ENCODE measurements at places on chromosomes 5 and 9.

- DNase-seq, result no peak
These were observed 55.4 kb upstream of the MIER3 start for GRCh38 chr5:57007344-57007743.

DNA sequence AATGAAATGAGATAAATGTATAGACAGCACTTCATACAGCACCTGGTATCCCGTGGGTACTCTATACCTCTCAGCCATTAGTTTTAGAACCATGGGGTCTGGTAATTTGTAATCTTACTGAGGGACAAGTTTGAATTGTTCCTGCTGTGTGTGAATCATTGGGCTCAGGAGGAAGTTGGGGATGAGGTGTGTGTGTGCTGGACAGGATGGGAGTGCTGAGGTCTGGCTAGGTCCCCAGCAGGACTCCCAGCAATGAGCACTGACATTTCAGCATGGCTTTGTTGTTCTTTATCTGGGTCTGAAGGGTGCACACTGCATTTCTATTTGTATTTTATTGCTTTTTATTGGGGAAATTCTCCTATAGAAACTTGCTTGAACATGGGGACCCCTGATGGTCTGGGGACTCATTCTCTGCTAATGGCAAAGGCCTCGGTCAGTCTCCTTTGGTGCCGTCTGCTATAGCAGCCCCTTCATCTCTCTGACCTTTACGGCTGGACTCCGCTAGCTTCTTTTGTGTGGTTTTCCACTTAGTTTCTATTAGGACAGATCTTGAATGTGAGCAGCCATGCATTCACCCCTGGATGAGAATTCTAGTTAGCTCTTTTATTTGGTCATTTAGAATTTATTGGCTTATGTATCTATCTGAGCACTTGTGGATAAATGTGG is 98.1 kb downstream of the SREK1 start:
- DNase-seq, result no peak

GRCh38 chr5:103037673-103038455 is 82.1 kb downstream of the GIN1 start:
- no peak for DNase-seq

DNA sequence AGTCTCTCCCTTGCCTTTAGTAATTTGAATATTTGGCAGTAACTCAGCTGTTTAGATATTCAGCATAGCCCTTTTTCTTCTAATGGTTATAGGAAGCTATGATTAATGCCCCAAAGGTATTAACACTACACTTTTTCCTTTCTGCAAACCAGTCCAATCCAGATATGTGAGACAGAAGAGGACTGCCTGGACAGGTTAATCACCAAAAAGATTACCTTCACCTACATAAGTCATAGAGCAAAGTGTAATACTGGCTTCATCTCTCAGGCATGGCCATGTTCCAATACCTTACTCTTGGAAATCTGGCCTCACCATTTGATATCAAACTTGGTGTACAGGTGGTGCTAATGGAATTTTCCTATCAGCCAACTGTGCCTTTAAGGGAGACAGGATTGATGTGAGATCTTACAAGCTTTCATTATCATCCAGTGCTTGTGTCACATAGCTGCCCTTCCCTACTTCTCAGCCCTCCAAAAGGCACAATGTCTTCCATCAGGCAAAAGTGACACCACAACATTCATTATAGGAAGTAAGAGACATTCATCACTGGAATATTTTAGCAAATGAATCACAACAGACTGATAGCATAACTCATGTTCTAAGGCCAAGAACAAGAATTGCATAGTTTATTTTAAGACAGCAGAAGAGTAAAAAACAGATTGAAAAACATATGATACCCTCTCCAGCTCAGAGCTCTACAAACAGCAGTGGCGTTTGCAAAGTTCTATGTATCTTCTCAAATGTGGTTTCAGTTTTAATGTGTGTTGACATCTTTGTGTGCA is 91.2 kb upstream of the PAM start:
- DNase-seq, result no peak

DNA sequence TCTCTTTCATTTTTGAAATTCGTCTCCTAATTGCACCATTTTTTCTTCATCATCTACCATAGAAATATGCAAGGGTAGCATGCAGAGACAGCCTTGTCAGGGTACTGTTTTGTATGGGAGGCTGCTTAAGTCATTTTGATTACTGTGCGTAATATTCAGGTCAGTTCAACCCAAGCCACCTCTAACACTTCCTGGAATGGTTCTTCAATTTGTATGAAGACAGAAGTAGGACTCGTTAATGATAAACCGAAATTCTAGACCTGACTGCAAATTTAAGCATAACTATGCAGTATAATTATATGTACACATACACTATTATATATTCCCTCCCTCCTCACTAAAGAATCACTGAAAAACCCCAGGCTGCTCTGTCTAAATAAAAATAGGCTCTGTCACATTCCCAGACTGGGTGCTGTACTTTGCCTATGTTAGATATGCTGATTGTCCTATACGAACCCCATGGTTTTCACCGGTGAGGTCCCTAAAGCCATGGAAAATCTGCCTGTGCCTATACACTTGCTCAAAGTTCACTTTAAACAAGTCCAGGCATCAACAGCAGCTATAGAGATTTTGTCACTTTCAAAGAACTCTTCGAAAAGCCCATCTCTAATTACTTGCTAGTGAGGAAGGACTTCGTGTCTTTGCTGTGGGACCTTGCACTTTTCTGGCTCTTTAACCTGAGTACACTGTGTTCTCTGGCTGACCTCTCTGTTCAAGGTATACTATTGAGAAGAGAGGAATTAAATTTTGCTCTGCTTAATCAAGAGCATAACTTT is 352.1 kb upstream of the CD180 start:
- DNase-seq, result no peak

GRCh38 chr5:43227655-43228054 is 35.6 kb downstream of the NIM1K start:
- no peak for DNase-seq

DNA sequence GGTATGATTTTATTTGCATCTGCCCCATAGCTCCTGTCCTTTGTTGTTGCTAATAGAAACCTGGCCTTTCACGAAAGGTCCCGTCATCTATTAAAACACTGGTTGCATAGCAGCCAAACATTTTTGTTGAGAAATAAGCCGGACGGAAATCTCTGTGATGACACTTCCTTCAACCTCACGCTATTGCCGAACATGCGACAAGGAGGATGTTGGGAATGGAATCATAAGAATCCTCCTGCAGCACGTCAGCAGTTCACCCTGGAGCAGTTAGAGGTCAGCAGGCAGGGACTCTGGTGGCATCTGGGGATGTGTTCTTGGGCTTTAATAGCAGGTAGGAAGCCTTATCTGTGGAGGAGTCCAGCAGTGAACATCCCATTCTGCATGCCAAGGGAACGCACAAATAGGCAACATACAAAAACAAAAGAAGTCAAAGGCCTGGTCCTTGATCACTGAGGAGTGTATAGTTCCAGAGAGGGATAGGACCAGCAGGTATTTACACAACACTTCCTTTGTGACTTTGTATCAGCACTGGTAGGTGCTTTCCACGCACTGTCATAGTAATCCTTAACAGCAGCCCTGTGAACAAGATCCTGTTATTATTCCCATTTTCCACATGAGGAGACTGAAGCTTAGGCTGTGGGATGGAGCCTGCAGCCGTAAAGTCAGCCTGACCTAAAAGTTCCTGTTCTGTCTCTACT is 33.4 kb downstream of the ARHGAP26 start:
- DNase-seq, result no peak

GRCh38 chr5:14355391-14355790 is 212.2 kb downstream of the TRIO start:
- no peak for DNase-seq

GRCh38 chr9:126375386-126375785 is 48.8 kb downstream of the MVB12B start:
- DNase-seq, result no peak

DNA sequence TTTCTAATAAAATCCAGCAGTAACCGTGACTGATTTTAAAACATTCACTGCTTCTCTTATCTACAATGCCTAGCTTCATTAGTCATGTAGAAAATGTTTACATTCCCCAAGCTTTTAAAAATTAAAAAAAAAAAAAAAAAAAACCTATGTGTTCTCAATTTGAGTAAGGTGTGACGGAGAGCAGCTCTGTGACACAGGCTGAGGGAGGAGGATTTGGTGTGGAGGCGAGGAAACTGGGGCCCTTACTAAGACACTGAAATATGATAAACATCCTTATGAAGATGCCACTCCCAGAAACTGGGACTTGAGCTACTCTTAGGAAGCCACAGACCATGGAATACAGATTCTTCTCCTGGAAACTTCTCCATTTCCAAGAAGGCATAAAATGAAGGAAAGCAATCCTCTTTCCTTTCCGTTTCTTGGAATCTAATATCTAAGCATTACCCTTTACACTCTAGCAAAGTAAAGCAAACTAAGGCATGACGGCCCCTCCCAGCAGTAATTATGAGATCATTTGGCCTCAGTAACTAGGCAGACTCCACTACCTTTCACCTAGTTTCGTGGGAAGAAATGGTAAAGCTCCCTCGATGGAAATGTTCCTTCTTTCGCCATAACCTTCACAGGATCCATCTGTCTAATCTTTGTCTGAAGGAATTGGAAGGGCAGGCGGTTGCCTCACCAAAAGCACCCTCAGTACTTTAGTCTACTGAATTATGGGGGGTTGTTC is 23.5 kb downstream of the GRAMD2B start:
- DNase-seq, result no peak

- DNase-seq, result peak; percentile 82
These were observed 9.7 kb upstream of the SLC25A51 start for GRCh38 chr9:37913480-37914153.

DNA sequence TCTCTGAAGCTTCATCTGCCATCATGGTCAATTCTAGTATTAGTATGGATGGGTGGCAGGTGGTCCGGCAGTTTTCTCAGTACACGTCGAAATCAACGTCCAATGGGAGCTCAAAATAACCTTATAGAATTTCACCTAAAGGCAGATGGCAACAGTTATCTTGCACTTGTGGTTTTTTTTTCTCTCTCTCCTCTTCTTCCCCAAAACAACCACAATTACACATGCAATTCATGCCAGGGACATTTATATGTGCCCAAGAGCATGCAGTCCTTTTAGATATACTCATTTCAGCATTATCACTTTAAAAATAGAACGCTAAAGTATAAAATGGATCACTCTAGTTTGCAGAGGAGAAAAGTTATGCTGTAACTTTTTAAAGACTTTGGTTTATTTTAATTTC is 1428.9 kb upstream of the WWC1 start:
- DNase-seq, result no peak
